ENCODE measurements at places on chromosomes 16 and 17.
A peak's percentile ranks its signal among the peaks of the same experiment; 100 is the strongest.

DNA sequence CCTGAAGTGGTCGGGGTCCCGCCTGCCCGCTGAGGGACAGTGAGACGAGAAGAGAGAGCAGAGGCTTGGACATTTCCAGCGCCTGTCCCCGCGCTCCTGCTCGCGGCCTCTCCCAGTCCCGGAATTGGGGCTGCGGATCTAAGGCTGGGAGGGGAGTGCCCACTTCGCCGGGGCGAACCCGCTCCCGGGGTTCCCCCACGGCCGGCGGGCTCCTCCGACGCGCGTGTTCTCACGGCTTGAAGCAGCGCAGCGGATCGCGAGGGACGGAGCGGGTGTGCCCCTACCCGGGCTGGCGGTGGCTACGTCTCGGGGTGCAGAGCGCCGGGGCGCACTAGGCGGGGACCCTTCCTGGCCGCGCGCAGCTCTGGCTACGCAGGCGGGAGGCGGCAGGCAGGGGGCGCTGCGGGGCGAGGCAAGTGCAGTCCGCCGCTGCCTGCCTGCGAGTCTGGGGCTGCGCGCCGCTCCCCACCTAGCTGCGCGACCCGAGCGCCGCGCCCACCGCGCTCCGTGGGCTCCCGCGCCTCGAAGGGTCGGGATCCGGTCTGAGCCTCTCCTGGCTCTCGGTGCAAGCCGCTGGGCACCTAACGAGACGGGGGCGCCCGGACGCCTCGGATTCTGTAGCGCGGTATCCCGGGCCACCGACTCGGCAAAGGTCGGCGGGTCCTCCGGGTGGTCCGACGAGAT, 1.2 kb downstream of the NGFR start:
- peak; percentile 81 for DNase-seq

DNA sequence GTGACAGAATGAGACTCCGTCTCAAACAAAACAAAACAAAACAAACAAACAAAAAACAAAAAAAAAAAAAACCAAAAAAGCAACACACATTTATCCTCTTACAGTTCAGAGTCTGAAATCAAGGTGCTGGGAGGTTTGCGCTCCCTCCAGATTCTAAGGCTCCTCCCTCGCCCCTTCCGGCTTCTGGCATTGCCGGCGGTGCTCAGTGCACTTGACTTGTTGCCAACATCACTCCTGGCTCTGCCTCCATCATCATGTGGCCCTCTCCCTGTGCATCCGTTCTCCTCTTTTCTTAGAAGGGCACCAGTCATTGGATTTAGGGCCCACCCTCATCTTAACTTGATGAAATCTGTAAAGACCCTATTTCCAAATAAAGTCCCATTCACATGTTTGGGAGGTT, 73.8 kb downstream of the RBFOX3 start:
- DNase-seq, result no peak

DNA sequence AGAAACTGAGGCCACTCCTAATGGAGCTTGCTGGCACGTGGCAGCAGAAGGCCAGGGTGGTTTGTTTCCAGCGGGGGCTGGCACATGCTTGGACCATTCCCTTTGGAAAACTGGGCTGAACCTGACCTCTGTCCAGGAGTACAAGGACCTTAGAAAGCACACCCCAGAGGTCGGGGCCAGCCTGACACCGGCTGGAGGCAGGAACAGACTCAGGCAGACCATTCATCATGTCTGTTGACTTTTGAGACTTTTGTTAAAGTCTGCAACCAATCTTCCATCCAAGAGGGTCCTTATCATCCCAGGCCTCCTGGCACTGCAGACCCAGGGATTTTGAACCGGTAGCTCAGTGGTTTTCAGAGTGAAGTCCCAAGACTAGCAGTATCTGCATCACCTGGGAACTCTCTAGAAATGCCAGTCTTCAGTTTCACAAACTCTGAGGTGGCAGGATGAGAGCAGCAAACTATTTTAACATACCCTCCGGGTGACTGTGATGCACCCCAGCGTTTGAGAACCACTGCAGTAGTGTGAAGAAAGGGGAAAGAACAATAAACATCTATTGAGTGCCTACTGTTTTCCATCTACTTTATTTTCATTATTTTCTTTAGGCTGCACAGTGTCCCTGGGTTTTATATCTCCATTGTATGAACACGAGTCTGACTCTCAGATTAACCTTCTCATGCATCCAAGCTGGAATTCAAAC, 145.3 kb upstream of the PLCG2 start:
- DNase-seq, result peak; percentile 73

GRCh38 chr16:59907611-59908010, 1173.5 kb upstream of the GOT2 start:
- DNase-seq, result no peak

DNA sequence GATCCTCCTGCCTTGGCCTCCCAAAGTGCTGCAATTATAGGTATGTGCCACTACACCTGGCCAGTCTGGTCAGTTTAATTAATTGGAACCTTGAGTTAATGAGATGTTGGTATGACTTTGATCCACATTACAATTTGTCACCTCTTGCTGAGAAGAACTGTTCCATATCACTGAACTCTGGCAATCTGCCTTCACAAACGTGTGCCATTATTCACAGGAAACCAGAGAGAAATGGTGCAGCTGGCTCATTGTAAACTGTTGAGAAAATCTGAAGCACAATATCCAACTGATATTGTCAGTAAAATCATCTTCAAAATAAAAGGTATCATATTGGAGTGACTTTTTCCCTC, 39.3 kb upstream of the YPEL2 start:
- no peak for DNase-seq

DNA sequence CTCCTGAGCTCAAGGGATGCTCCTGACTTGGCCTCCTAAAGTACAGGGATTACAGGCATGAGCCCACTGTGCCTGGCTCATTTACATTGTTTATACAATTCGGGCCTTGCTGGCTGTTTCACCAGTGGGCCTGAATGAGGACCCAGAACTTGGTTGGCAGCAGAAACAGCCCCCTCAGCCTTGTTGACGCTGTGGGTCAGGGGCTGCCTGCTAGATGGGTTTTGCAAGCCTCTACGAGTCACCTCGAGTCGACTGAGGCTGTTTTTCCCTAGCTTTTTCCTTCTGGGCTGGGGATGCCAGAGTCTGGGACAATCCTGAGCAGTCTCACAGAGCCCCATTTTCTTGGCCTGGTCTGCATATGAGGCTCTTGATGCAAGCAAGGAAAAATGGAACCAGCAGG, 16.1 kb downstream of the PPL start:
- no peak for DNase-seq

DNA sequence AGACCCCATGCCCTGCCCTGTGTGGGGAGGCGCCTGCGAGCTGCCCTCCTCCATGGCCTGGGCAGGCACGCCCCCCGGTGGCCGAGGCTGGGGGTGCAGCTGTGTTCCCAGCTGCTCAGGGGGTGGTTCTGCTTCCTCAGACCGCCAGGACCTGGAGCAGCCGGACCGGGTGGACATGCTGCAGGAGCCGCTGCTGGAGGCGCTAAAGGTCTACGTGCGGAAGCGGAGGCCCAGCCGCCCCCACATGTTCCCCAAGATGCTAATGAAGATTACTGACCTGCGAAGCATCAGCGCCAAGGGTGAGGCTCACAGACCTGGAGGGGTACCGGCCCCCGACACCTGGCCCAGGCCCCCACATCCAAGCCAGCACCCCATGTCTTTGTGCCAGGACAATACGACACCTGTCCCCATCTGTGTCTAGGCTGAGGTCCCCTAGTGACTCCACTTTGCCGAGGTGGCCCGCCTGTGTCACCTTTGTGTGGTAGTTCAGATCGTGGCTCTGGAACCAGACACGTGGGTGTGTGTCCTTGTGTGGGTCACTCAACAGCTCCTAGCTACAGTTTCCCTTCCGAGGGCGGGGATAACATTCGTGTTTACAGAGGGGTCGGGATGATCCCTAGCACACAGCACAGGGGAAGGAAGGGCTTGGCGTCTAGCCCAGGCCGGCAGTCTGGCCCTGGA, 9.3 kb downstream of the GJD3 start:
- peak; percentile 68 for DNase-seq

- DNase-seq, result peak; percentile 17
Measured at GRCh38 chr17:32551186-32551955, 64.6 kb downstream of the CDK5R1 start.

GRCh38 chr17:1150863-1151600, 28.7 kb downstream of the ABR start:
- DNase-seq, result no peak

GRCh38 chr16:10181196-10182162, 749 bp downstream of the GRIN2A start:
- DNase-seq, result peak; percentile 65

- DNase-seq, result no peak
Measured at GRCh38 chr16:27704252-27704651, 154.3 kb downstream of the KATNIP start.

- DNase-seq, result peak; percentile 19
Measured at GRCh38 chr16:71883168-71883848, 674 bp downstream of the ZNF821 start.
